ENCODE measurements at places on chromosomes 2 and 18.

GRCh38 chr2:150428641-150429040 lies 58.8 kb downstream of the RND3 start:
- no peak for DNase-seq

- no peak for DNase-seq
Measured at GRCh38 chr2:24418166-24418841, 58.0 kb upstream of the ITSN2 start.

DNA sequence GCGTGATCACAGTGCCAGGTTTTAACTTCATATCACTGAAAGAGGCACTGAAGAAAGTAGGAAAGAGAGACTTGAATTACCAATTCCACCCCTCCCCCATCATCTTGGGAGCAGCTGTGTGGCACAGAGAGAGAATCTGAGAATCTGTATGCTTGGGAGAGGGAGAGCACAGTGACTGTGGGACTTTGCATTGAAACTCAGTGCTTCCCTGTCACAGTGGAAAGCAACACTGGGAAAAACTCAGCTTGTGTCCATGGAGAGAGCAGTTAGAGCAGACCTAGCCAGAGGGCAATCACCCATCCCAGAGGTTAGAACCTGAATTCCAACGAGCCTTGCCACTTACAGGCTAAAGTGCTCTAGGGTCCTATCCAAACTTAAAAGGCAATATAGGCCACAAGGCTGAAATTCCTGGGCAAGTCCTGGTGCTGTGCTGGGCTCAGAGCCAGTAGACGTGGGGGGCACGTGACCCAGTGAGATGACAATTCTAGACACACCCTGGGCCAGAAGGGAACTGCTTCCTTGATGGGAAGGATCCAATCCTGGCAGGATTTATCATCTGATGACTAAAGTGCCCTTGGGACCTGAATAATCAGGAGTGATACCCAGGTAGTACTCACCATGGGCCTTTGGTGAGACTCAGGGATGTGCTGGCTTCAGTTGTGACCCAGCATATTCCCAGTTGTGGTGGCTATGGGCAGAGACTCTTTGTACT lies 15.5 kb upstream of the ABCB11 start:
- DNase-seq, result no peak

DNA sequence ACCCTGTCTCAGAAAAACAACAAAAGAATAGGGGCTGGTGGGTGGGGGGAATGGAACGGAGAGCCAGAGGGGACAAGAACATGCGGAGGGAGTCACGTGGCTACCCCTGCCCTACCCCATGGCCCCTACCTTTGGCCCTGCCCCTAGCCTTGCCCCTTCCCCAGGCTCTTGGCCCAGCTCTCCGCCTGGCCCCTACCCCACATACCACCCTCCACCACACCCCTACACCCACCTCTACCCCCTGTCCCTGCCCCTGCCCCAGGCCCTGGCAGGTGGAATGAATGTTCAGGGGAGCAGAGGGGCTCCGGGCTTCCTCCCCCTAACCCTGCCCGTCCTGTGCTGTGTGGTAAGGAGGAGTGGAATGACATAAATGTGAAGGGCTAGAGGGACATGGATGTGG lies 15.1 kb downstream of the BIN1 start:
- no peak for DNase-seq

DNA sequence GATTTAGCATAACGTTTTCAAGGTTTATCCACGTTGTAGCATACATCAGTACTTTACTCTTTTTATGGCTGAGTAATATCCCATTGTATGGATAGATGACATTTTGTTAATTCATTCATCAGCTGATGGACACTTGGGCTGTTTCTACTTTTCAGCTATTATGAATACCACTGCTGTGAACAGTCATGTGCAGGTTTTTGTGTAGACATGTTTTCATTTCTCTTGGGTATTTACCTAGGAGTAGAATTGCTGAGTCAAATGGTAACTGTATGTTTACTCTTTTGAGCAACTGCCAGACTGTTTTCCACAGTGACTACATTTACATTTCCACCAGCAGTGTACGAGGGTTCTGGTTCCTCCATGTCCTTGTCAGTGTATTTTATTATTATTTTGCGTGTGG lies 33.9 kb downstream of the COX7A2L start:
- DNase-seq, result no peak

- DNase-seq, result no peak
Measured at GRCh38 chr18:61596296-61596695, 263.1 kb downstream of the CDH20 start.

GRCh38 chr2:3512086-3512485 lies 7.2 kb downstream of the ADI1 start:
- DNase-seq, result no peak

DNA sequence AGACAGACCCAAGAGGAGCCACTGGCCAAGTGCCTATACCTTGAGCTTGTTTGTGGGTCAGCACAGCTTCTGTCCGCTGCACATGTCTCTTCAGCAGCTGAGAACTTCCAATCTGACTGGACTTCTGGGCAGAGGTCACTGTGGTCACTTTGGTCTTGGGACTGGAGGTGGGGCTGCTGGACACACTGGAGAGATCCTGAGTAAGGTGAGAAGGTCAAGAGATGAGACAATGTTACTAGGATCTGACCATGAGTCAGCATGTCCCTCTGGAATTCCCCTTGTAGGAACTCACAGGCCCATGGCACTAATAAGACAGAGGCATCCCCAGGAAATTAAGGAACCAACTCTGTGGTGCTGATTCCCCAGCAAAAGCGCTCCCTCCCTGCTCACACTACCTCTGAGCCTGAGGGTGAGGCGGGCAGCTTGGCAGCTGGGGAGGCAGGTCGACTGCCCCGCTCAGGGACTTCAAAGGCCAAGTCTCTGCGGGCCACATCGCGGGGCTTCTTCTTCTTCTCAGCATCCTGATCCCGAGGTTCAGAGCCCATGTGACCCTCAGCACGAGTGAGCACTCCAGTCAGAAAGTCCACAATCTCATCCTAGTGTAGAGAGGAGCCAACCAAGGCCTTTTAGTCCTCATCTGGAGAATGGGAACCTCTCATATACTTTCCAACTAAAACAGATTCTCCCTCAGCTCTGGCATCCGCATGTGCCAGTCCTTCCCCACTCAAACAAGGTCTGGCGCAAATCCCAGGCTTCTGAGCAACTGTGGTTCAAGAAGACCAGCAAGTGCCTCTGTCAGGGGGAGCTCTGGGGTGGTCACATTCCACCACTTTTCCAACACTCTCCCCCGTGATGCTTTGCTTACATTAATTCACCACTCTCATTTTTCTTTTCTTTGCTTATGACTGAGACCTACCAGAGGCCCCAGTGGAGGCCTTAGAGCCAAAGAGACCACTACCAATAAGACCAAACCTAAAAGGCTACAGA lies 29.4 kb downstream of the KANSL3 start:
- no peak for DNase-seq

GRCh38 chr18:12968619-12969018 lies 20.8 kb downstream of the SEH1L start:
- DNase-seq, result no peak

DNA sequence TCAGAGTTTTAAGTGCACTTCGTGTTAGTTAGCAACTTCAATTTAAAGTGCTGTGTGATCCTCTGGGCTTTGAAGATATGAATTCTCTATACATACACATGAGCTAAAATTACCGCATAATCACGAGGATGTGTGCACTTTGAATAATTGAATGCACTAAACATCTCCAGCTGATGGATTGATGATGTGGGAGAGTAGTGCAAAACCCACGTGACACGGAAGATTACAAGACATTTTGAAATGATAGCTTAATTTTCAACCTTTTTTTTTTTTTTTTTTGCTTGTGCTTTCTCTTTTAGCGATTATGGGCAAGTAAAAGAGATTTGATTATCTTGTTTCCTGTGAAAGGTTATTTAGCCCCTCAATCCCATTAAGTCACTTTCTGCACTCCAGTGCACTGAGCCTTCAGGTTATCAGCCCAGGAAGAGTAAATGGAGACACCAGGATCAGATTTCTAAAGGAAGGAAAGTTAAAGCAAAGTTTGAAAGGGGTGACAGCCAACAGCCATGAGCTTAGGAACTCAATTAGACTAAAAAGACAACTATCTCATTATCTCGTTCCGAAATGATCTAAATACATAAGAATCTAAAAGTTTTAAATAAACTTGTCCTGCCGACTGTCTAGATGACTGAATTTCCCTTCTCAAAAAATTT lies 81.6 kb downstream of the CDK15 start:
- no peak for DNase-seq

DNA sequence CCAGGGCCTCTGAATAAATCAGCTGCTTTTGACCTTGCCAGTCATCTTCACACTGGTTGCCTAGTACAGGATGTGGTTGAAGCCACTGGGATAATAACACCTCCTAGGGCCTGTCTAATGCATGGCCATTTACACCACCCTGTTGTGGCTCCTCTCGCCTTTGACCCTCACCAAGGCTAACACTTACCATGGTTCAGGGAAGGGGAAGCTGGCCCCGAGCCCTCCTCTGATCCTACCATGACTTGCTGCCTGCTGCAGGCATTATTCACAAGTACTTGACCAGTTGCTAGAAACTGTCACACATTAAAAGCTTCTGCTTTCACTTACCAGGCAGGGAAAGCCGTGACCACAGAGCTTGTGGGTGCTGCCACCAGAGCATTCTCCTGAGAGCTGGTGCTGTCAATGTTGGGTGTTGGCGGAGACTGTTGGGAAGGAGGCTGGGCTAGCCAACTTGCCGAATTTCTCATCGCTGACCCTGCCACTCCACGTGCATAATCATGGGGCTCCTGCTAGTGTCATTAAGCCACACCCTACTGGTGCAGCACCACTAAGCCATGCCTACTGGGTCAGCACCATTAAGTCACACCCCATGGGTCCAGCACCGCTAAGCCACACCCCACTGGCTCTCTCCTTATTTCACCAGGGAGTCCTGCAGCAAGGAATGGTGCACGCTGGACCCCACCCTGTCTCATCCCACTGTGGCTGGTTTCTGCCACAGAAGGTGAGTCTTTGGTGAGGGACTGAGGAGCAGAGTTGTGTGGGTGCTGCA lies 47.0 kb upstream of the TTC39C start:
- DNase-seq, result no peak

DNA sequence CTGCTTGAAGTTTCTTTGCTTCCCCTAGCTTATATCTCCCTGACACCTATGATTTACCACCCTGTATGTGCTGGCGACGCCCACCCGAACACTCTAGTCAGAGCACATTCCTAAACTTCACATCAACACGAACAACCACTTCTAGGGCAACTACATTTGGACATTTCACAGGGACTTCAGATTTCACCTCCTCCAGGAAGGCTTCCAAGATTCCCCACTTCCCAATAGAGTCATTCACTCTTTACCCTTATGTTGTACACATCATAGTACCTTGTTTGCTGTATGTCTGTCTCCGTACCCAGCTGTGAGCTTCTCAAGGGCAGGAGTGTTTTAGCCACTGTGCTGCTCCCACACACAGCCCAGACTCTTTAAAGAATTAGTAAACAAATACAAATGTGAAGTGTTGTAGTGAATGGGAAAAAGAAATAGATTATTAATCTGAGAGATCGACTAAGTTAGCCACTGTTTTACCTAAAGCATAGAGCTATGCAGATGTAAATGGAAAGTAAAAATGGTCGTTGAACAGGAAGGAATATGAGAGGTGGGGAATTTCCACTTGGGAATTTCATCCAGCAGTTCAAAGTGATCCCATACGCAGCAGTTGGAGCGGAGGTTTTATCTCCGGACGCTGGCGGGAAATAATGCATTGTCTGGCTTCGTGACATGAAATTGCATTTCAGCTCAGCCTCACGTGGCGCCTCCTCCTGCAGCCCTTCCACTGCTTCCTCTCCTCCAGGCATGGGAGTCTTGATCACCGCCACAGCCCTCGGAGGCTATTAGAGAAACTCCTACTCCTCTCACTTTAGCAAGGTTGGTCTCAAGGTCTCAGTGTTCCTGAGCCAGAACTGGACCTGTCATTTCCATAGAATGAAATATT lies 233.4 kb upstream of the COPS8 start:
- peak; percentile 55 for DNase-seq

DNA sequence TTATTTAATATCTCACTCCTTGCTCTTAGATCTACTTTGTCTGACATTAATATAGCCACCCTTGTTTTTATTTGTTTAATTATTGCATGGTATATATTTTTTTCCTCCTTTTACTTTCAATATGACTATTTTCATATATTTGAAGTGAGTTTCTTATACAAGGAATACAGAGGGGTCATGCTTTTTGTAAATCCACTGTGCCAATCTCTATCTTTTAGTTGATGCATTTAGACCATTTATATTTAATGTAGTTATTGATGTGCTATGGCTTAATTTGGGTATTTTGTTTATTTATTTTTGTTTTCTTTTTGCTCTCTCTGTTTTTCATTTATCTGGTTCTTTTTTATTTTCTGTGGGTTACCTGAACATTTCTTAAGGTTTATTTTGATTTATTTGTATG lies 750.6 kb downstream of the TMEM182 start:
- no peak for DNase-seq

- no peak for DNase-seq
Measured at GRCh38 chr18:62245699-62246098, 58.6 kb downstream of the RELCH start.

- DNase-seq, result peak; percentile 73
Measured at GRCh38 chr2:224039080-224039769, at the start of gene SERPINE2. SERPINE2 (minus strand) TSS chr2:224039286; CDS start chr2:224001900, 37,386 bp downstream.

DNA sequence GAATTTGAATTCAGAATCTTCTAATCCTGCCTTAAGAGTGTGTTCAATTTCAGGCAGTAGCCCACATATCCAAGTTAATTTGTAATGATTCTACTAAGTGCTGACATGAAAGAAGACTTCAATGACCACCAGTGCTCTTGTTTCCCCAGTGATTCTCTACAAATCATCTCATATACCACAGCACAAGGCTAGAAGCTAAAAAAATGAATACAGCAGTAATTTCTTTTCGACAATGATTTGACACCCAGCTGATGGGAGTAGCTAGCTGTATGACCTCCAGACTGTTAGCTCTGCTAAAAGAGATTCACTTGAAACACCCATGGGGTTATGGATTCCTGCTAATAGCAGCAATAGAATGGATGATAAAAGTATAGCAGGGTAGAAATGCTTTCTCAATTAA lies 217.0 kb upstream of the TMEFF2 start:
- no peak for DNase-seq

GRCh38 chr2:146754606-146755005 lies 1090.2 kb upstream of the ACVR2A start:
- DNase-seq, result no peak

DNA sequence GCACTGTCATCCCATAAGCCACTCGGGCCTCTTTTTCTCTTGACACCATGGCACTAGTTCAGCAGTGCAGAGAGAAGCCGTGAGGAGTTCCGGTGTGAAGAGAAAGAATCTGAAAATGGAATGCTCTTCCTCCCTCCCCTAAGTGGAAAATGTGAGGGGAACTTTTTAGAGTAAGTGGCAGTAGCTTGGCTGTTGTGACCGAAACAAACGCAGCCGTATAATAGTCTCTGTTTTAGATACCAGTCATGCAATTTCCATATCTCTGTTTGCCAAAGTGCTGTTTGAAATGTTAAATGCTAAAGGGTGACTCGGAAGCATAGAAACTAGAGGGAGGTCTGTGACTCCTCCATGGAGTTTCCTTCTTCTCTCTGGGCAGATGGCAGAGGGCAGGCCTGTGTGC lies 122.9 kb downstream of the MTCL1 start:
- DNase-seq, result no peak

- no peak for DNase-seq
Measured at GRCh38 chr2:191206613-191207471, 38.4 kb upstream of the MYO1B start.

Measured in hindlimb muscle (tissue), 1 donor.